Coronary artery (tissue), 2 donors: ENCODE measurements at places on chromosomes 6 and 20.

- no peak for DNase-seq
Measured at GRCh38 chr20:4569092-4569491, 152.6 kb upstream of the PRND start.

DNA sequence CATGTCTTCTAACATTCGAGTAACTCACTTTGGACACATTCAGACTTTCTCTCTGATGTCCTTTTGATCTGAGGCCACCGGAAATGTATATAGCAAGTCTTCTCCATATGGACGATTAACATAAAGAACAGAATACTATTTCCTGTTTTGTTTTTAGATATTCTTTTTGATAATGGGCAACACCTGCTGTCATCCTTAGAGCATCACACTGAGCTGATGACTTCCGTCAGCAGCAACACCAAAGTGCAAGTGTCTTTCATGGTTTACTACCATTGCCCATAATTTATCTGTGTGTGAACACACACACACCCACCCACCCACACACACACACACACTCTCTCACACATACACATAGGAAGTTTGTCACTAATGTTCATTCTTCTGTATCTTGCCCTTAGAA is 112.7 kb upstream of the SIM1 start:
- no peak for DNase-seq

DNA sequence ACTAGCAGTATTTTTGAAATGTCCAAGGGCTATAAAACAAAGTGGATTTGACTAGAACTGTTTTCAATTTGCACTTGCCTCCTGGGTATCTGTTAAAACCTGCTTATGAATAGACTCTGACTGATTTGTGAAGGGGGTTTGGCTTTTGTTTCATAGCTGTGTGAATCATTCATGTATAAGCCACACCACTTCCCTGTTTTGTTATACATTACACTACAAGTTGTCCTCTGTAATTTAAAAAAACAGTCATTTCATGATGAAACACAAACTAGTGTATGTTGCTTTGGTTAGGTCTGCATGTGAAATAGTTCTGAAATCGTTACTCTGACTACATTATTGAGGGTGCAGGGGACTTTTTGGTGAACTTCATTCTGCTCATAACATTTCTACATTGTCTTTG is 121.7 kb downstream of the NKAIN2 start:
- no peak for DNase-seq

DNA sequence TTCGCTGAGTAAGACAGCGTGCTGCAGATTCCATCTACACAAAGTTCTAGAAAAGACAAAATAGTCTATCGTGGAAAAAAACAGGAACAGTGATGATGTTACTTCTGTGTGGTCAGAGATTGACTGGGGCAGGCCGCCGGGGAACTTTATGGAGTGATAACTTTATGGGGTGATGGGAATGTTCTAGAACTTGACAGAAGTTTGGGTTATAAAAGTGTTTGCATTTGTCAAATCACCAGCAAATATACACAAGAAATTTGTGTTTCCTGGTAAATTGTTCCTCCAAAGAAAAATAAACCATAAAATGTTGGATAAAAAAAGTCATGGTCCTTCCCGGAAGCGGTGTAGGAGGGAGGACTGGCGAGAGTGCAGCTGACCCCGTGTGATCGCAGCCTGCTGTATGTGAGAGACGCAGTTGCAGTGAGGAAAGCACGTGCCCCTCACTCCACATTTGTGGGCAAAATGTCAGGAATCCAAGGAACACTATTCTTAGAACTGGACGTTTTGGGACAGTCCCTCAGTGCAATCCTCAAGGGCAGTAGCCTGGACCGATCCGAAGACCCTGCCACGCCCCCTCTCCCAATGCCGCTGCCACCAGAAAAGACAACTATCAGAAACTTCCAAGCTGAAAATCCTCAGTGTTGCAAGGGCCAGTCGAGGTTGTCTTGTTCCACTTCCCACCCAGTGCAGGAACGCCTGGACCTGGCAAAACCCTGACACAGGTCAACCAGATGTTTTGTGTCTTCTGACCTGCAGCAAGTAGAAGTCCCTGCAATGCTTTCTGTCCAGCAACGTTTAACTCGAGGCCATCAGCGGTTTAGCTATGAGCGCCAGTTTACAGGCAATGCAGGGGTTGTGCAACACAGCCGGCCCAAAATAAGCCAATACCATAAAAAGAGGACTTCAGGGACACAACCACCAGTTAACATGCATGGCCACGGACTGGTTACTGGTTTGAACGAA is 80.5 kb upstream of the QKI start:
- DNase-seq, result no peak

GRCh38 chr6:1250489-1251197 is 61.3 kb upstream of the FOXQ1 start:
- DNase-seq, result peak; percentile 45

- DNase-seq, result peak; percentile 36
Measured at GRCh38 chr6:89834884-89835792, 5.5 kb downstream of the CASP8AP2 start.

GRCh38 chr6:155466539-155466938 is 10.9 kb upstream of the NOX3 start:
- no peak for DNase-seq

DNA sequence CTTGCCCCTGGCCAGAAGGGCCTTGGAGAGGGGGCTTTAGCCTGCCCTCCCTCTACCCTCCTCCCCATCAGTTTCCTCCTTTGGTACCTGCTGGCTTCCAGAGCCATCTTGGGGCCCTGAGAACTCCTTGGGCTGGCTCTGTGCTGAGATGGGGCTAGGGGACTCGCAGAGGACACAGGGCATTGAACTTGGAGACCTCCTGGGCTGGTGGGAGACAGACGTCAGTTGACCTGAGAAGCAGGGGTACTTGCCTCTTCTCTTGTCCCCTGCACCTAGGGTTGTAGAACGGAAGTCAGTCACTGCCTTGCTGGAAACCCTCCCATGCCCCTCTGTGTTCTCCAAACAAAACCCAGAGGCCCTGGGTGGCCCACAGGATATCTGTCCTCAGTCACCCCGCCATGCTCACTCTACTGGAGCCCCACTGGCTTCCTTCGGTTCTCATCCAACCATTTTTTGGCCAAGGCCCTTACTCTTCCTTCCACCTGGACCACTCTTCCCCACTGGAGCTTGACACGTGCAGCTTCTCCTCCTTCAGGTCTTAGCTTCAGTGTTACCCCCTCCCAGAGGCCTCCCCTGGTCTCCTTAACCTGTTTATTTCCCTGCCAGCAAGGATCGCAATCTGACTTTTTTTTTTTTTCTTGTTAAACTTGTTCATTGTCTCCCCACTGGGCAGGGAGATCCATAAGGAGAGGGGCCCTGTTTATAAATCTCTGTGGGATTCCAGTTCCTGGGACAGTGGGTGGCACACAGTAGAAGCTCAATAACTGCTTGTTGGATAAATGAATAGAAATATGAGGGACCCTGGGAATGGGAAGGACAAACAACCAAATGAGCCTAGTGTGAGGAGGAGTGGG is 971 bp downstream of the RBCK1 start:
- DNase-seq, result no peak

GRCh38 chr6:170268216-170269129 is 22.4 kb downstream of the DLL1 start:
- DNase-seq, result no peak

DNA sequence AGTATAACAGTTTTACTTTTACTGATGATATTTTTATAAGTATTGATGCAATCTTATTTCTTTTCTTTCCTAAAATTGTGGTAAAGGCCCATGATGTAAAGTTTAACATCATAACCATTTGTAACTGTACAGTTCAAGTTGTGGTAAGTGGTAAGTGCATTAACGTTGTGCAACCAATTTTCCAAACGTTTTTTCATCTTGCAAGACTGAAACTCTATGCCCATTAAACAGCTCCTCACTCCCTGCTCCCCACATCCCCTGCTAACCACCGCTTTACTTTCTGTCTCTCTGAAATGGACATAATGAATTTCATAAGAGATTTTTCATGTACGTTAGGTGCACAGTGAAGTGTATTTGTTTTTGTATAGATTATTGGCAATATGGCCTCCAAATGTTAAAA is 106.0 kb downstream of the PACRG start:
- DNase-seq, result no peak

GRCh38 chr20:38859070-38859690 is 53.7 kb downstream of the PPP1R16B start:
- DNase-seq, result peak; percentile 58

DNA sequence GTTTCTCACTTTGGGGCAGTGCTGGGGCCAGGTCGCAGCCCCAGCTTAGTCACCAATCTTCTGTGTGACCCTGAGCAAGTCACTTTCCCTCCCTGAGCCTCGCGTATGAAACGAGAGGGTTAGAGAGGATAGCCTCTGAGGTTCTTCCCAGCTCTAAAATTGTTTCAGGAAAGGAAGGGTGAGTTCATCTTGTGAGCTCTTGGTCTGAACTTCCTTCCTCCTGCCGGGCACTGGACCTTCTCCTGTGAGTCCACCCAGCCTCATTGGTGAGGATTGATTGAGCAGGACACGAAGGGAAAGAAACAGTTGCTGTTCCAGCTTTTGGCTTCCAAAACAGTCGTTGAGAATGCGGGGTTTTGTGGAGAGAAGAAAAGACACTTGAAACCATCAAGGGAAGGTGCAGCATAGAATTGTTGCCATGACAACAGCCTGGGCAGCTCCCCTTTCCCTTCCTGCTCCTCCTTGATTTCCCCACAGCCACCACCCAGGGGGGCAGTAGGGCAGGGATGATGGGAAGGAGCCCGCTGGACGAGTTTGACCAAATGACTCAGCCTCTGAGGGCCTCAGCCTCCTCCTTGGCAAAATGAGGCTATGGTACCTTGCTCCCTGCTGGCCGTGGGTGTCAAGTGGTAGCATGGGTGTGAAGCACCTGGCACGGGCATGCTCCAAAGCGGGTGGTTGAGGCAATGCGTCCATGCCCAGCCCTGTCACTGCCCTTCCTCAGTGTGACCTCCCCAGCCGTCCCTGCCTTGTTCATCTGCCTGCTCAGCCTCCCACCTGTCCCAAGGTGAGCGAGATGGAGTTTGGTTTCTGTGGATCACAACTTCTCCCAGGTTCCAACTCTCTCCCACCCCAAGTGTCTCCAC is 107.8 kb downstream of the CDC5L start:
- peak; percentile 50 for DNase-seq

DNA sequence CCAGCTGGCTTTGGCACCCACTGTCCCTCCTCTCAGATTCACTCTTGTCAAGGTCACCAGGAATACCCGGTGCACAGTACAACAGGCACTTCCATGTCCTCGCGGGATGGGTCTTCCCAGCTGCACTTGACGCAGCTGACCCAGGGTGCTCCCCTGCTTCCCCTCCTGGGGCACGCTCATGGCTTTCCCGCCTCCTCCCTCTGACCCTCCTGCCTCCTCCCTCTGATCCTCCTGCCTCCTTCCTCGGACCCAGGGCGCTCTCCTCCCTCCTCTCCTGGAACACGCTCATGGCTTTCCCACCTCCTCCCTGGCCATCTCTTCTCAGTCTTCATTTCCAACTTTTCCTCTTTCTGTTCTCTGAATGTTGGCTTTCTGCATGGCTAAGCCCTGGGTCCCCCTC is 42.1 kb downstream of the FAM209B start:
- no peak for DNase-seq

- no peak for DNase-seq
Measured at GRCh38 chr6:113019176-113019575, 672.0 kb downstream of the RFPL4B start.

GRCh38 chr6:4665489-4666417 is 110.5 kb upstream of the CDYL start:
- DNase-seq, result no peak

DNA sequence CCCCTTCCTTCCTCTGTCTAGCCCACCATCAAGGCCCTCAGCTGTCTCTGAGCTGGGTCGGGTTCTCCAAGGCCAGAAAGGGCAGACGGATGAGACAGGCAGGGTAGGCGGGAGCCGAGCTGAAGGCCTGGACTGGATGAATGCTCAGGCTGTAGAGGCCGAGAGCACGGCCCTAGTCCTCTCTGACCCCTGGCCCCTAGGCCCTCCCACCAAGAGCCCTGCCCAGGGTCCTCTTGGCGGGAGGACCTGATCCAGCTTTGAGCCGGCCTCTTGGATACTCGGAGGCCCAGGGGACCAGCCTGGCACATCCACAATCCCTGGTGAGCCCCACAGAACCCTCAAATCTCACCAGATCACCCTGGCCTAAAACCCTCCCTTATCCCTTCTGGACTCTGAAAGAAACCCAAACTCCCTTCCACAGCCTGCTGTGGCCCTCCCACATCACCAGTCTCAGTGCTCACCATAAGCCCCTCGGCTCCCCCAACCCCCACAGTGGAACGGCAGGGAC is 8.2 kb downstream of the ADISSP start:
- no peak for DNase-seq

- no peak for DNase-seq
Measured at GRCh38 chr6:41355952-41356351, 20.5 kb downstream of the NCR2 start.

DNA sequence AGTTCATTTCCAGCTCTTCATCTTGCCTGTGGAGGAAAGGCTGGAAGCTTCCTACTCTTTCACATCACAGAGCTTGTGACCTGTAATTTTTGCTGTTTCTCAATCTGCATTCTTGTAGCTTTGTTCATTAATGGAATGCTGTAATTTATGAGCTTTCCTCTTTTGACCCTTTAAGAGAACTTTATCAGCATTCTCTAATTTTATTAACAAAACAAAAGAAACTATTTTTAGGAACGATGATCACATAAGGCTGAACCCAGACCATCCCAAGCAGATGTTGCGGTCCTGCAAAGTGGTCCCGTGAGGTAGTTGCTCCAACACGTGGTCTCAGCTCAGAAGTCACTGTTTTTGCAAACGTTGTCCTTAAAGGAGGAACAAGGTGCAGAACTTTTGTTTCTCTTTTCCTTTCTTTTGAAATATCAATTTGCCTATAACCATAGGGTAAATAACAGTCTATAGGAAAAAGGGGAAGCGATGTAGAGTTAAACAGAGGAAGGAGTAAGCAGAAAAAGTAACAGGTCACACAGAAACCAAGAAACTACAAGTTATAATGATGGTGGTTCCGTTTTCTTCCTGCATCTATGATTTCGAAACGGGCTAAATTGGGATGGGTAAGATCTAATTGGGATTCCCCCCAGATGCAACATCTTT is 121.3 kb upstream of the PHACTR1 start:
- no peak for DNase-seq

DNA sequence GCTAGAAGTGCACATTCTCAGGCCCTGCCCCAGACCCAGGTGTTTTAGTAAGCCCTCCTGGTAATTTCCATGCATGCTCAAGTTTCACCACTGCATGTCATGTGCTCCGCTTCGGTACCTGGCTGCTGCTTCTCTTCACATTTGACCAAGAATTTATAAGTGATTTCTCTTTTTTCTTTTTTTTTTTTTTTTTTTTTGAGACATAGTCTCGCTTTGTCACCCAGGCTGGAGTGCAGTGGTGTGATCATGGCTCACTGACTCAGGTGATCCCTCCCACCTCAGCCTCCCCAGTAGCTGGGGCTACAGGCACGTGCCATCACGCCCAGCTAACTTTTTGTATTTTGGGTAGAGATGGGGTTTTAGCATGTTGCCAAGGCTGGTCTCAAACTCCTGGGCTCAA is 16.0 kb downstream of the TM9SF4 start:
- DNase-seq, result peak; percentile 8
